ENCODE measurements at places on chromosomes 1 and 21.

GRCh38 chr21:25859235-25859929 lies 124.6 kb downstream of the GABPA start:
- no peak for DNase-seq

GRCh38 chr1:230986976-230987375 lies 8.1 kb downstream of the ARV1 start:
- DNase-seq: no peak

GRCh38 chr1:206776229-206776628 lies 3.9 kb upstream of the IL10 start:
- DNase-seq: no peak

- DNase-seq: no peak
Observed at GRCh38 chr1:8361198-8361849, 43.4 kb downstream of the SLC45A1 start.

GRCh38 chr1:177181631-177182291 lies 11.0 kb downstream of the BRINP2 start:
- DNase-seq: peak; percentile 41

DNA sequence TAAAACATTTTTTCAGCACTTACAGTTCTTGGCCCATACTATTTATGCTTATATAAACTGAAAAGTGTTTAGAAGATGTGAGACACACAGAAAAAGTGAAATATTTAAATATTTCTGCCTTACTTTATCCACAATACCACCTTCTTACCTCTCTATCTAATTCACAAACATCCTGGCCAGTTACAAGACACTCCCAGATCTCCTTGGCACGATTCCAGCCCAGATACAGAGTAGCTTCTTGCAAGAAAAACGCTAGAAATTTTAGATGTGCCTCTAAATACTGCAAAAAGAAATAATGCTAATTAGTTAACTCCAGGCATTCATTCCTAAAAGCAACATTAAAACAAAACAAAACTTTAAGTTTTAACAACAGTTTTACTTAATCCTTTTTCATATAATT lies 68.4 kb downstream of the USP24 start:
- no peak for DNase-seq

GRCh38 chr21:40057331-40057730 lies 190.1 kb downstream of the PCP4 start:
- no peak for DNase-seq

- no peak for DNase-seq
Observed at GRCh38 chr1:168491527-168492164, 52.2 kb downstream of the XCL2 start.

GRCh38 chr21:46017148-46017547 lies 35.6 kb downstream of the COL6A1 start:
- DNase-seq: no peak

DNA sequence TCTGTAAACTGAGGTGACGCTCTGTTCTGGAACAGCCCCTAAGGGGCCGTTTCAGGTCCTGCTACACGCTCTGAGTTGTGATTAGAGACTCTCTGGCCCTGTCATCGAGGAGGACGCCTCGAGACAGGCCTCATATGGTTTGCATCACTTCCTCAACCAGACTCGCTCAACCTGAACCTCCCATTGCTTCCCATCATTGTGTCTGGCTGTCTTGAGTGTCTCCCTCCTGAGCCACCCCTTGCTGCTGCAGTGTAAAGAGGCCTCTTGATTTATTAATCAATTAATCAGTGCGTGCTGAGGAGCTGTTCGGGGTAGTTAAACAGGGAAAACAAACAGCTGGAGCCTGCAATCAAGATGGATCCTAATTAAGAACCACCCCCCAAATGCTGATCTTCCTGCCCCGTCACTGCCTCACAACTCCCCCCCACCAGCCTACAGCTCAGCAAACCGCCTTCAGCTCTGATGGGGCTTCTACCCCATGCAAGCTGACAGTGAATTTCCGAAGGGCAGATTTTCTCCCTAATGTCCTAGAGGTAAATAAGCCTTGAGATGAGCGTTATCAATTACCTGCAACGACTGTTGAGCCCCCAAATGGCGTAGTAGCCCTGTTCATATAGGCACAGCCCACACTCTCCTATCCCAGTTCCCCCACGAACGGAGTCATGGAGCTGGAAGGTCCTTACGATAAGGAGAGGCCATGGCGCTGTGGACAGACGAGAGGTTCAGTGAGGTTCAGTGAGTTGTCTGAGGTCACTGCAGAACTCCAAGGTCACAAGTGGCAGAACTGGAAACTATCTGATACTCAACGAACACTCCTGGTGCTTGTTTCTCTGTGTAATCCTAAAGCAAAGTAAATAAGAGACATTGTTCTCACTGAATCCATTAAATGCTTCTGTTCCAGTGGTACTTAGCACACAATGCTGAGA lies 210.6 kb downstream of the KIF26B start:
- DNase-seq: peak; percentile 43

DNA sequence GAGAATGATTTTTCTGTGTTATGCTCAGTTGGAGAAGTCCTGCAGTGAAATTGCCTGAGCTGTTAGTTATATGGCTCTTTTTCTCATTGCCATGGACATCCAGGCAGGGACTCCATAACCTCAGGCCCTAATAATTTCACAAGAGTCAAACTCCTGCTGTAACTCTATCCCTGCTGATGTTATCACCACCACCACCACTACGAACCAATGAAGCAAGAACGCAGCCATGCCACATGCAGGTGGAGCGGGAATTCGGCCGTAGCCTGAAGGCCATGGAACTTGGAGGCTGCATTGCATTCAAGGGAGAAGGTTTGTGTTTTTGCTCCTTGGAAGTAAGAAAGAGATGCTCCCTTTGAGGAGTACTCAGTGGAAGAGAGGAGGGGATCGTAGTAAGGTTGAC lies 16.8 kb upstream of the DLGAP3 start:
- no peak for DNase-seq

GRCh38 chr1:82879701-82880305 lies 1079.1 kb downstream of the ADGRL2 start:
- no peak for DNase-seq

- DNase-seq: peak; percentile 39
Observed at GRCh38 chr1:94898491-94899385, 28.2 kb downstream of the CNN3 start.

GRCh38 chr1:55579332-55580001 lies 364.3 kb upstream of the USP24 start:
- no peak for DNase-seq

GRCh38 chr1:32112806-32113375 lies 5.0 kb downstream of the KPNA6 start:
- DNase-seq: no peak

DNA sequence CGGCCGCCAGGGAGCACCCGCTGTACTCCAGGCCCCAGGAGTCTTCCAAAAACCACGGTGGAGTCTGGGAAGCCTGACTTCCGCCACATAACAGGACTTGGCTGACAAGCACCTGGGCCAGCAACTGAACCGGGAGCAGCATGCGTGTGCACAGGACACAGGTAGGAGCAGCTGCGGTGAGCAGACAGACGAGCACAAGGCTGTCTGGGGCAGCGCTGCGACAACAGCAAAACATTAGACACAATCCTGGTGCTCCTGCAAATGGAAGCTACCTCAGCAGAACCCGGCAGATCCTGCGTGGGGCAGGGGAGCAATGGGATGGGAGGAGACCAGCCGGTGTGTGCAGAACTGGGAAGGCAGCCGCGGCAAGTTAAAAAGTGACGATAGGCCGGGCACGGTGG lies 80.4 kb downstream of the NPHP4 start:
- no peak for DNase-seq

DNA sequence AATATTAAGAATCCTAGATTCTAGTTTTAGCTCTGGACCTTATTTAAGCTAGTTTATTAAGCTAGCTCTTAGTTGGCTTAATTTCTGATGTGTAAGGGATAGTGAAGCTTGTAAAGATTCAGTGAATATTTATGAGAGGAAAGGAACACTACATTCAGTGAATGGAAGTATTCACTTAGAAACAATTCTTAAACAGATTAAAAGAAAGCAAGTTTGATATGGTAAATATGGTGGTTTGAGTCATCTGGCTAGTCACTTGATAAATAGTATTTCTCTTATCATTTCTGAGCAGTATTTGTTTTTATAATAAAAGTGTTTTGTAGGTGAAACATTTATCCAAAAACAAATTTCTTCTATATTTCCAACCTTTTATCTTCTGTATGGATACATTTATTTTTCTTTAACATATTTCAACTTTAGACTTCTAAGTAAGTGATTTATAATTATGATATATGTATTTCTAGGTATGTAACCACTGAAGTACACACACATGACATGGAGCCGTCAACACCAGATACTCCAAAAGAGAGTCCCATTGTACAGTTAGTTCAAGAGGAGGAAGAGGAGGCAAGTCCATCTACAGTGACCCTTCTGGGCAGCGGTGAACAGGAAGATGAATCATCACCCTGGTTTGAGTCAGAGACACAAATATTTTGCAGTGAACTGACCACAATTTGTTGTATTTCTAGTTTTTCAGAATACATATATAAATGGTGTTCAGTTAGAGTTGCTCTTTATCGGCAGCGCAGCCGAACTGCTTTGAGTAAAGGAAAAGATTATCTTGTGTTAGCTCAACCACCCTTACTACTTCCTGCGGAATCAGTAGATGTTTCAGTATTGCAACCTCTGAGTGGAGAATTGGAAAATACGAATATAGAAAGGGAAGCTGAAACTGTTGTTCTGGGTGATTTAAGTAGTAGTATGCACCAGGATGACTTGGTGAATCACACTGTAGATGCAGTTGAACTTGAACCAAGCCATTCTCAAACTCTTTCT lies 55.6 kb downstream of the SUCO start:
- DNase-seq: no peak

DNA sequence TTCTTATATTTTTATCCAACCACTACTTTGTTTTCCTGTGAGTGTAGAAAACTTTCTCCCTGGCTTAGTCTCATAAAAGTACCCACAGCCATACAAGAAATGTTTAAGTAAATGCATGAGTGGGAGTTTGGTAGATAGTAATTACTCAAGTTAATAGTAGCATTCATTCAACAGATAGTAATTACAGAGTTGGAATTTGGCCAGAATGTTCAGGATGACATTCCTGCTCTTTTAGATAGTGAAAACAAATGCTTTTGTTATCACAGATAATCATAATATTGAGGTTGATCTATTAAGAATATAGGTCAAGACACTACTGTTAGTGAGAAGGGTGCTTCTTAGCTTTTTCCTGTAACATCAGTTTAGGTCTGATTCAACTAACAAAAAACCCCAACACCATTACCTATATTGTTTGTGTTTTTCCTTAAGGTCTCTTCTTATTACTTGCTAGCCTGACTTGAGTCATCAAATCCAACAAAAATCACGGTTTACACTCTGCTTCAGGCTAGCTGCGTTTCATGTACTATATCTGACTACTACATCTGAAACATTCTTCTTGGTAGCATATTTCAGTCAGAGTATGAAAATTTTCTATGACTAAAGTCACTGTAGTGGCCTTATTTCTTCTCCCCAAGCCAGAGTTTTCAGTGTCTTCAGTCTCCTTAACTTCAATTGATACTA lies 163.7 kb downstream of the HS2ST1 start:
- DNase-seq: no peak

DNA sequence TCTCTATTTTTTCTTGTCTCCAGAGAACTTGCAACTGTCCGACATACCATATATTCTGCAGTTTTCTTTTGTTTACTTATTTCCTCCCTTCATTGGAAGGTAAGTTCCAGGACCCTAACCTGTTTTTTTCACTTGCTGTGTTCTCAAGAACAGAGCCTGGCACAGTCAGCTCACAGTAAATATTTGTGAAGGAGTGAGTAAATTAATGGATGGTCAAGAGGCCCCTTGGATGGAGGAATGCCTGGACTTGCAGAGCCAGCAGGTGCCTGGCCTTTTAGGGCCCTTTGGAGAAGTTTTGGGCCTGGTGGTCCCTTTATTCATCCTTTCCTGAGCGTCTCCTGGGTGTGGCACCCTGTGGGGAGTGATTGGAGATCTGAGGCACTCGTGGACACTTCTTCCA lies 182.1 kb upstream of the POU3F1 start:
- no peak for DNase-seq

DNA sequence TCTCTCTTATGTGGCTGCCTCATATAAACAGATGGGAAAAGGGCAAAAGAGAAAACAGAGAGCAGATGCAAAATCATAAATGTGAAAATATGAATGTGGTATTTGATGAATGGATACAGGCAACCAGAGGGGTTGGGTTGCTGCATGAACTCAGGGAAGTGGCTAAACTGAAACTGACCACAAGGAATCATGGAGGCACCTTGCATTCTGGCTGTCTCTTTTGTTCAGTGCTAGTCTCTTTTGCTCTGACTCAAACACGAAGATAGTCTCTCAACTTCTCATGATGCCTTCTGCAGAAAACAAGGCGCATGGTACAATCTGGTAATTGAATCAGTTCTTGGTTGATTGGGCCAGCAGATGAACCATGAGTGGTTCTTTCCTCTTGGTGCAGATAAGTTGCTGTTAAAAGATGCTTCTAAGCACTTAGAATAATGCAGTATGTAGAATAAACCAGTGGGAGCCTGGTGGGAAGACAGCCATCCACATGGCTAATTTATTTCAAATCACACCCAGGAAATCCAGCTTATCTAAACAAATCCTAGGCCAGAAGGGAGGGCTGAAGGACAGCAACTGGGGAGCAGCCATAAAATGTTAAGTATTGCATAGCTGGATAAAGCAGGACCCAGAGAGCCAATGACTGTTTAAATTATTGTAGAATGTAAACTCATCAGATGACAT lies 64.2 kb downstream of the HLX start:
- no peak for DNase-seq

GRCh38 chr1:26317146-26317545 lies 612 bp upstream of the CD52 start:
- DNase-seq: no peak

Measured in DMS79 treated with DMSO at 0.1 percent for 48 hours (cell line).